HCEC 1CT (cell line): ENCODE measurements at places on chromosomes 2 and 18.

DNA sequence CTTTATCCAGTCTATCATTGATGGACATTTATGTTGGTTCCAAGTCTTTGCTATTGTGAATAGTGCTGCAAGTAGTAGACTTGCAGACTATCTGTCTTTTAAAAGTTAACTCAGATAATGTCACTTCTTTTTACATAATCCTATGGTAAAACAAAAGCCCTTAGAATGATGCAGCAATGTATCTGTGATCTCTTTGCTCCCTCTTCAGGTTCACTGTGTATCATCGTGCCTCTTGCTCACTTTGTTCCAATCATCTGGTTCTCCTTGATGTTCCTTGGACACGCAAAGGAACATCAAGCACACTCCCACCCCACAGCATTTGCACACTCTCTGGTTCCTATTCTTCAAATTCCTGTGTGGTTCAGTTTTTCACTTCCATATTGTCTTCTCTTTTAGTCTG lies 472.5 kb upstream of the ZNF804A start:
- DNase-seq = no peak

DNA sequence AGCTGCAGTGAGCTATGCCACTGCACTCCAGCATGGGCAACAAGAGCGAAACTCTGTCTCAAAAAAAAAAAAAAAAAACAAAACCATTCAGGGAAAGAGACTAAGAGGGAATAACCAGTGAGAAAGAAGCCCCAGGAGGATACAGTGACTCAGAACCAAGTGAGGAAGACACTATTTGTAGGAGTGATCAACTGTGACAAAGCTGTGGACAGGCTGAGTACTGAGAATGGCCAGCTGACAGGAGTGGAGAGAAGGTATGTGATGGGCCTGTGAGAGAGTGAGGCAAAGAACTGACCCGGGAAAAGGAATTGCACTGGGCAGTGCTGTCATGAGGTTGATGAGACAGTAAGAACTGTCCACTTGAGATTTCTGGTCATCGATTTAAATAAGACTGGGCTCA lies 6.7 kb upstream of the LCT start:
- no peak for DNase-seq

DNA sequence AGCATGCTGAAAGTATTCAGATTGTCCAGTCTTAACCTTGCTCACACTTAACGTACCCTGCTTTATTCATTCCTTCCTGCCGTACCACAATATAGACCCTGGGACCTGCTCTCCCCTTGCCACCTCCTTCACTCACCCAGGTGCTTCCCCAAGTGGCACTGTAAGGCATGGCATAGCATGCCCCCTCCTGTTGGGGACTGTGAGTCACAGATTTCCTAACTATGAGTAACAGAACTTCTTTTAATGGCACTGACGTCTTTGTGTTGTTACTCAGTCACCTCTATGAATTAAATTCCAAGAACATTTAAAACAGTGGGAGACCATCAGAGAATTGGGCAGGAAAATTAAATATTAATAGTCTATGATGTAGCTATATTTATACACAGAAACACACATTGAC lies 117.2 kb downstream of the CTNNA2 start:
- DNase-seq = no peak

DNA sequence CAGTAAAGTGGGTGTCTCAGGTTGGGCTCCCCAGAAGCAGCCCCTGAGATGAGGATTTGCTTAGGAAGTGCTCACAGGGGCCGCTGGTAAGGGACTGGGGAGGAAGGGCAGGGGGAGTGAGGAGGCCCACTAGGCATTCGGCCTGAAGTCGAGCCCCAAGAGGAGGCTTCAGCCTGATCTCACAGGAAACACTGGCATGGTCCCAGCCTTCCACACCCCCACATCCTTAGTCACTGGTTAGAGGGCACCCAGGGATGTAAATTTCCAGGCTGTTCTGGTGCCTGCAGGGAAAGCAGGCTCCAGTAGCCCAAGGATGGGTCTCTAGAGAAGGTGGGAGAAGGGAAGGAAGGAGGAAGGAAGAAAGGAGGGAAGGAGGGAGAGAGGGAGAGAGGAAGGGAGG lies 22.4 kb upstream of the KCNK3 start:
- peak; percentile 57 for DNase-seq

DNA sequence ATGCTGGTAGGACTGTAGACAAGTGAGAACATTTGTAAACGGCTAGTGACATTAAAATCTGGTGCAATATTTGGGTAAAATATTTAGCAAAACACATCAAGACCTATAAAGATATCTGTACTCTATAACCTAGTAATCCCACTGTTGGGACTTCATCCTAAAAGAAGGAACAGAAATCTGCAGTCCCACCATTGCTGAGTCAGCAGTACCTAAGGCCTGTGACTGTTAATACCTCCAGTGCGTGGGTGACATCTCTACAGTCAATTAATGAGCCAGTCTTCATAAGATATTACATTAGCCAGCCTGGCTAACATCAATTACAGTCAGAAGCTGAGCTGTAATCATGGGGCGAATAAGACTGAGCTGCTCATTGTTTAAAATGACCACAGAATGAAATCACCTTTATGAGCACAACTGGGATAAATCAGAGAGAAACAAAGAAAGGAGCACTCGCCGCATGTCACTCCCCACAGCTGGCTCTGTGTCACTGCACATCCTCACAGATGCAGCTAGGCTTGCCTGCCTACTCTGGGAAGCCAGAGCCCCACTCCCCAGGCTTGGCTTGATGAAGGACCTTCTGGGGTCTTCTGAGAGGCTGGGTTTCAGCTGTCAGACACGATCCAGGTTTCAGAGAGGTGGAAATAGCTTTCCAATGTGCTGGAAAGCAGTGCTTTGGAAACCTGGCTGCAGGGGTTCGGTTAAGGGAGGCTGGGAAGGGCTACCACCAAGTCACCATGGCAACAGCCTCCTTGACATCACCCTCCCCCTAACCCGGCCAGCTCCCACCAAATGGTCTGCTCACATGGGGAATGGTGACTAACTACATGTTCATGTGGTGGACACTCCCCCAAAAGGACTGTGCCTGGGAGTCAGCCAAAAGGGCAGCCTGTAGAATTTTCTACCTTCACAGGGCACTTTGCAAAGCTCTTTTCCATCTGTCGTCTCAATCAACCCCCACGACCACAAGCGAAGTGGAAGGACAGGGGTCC lies 145.0 kb downstream of the ZBTB7C start:
- DNase-seq = no peak

DNA sequence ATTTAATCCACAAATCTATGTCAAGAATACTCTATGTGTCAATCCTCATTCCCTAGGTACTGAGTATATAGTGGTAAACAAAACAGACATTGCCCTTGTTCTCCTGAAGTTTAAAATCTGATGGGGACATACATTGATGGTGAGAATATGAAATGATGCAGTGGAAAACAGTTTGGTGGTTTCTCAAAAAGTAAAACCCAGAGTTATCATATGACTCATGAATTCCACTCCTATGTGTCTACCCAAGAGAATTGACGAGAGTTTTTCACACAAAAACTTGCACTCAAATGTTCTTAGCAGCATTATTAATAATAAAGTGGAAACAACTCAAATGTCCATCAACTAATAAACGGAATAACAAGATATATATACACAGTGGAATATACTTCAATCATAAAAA lies 586.7 kb downstream of the CCDC85A start:
- peak; percentile 73 for DNase-seq

GRCh38 chr2:77721593-77721992 lies 199.4 kb upstream of the LRRTM4 start:
- no peak for DNase-seq

DNA sequence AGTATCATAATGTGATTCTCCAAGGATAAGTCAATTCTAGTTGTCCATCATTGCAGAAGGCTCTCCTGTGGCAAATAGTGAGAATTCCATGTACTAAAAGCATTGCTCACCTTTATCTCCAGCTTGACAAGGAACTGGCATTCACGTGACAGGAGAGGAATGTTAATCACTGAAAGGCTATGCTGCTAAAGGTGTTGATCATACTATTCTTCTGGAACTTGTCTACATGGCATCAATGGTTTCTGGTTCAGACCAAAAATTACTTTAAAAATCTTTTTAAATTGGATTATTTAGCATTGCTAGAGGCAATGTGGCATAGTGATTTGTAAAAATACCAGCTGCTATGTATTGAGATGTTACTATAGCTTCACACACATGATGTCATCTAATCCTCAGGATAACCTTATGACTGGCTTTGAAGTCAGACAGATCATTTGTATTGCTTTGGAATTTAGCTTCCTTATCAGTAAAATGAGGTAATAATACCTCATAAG lies 414.4 kb downstream of the MTX2 start:
- DNase-seq = no peak

- DNase-seq = no peak
Observed at GRCh38 chr2:65437392-65438135, 5.2 kb upstream of the SPRED2 start.

DNA sequence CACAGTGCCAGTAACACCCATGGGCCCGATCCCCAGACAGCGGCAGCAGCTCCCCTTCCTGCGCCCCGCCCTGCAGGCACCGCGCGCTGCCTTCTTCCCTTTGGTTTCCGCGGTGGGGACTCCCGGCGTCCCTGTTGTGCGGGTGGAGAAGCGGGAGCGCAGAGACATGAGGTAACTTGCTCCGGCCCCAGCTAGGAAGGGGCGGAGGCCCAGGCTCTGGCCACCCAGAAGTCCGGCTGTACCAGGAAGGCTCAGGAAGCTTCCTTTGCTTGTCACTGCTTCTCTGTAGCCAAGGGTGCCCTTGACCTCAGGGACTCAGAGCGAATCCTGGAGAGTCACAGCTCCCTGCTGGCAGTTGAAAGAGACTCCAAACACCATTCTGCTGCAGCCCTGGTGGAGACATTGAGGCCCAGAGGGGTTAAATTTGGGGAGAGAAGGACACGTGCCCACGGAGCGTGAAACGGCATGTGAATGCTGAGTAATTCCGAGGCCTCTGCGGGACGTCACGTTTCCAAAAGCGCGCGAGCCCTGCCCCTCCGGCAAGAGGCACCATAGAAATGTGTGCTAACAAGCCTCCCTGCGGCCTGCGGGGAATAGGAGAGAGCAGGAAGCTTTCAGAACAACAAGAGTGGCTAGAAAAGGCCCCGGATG lies 6.7 kb upstream of the ADCY3 start:
- DNase-seq = no peak

- DNase-seq = no peak
Observed at GRCh38 chr2:222538535-222538934, 114.2 kb downstream of the SGPP2 start.

DNA sequence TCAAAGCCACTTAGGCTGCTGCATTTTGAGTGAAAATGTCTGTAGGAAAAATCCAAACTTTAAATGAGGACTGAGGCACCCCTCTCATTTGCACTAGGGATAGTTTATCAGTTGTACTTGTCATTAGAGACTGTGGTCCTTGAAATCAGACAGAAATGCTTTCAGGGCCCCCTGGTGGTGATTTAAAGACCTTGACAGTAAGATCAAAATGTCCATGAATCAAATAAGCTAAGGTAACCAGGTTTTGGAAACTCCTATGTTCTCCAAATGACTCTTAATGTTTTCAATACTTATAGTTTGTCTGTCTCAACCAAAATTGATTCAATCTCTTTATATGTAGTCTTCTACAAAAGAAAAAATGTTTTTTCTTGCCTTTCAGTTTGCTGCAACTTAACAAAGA lies 28.8 kb upstream of the DDX18 start:
- peak; percentile 35 for DNase-seq

GRCh38 chr18:70671889-70672565 lies 383.2 kb downstream of the SOCS6 start:
- DNase-seq = no peak

DNA sequence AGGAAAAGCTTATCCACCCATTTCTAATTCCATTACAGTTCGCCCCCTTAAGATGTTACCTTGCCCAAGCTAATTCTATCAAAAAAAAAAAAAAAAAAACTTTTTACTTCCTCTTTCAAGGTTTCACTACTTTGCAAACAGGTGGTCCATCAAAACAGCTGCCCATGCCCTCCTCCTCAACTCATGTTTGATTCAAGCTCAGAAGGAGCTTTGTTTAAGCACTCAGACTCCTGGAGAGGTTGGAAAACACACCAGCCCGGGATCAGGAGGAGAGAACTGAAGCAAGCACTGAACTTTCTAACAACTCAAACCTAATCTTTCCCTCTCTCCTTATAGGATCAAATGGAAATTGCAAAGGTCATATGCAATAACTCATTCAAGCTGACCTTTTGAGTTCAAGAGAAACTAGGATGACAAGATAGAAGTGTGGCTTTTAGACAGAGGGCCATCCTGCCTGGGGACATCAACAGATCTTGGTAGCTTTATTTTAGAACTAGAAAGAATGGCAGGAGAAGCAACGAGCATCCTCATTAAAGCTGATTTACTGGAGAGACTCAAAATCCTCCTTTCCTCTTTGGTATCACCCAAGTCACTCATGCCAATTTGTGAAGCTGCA lies 28.3 kb upstream of the FZD7 start:
- DNase-seq = no peak

- DNase-seq = no peak
Observed at GRCh38 chr18:10400534-10401307, 53.7 kb upstream of the APCDD1 start.
